ENCODE measurements at places on chromosomes 4 and X. TPM values are rescaled to one million over a fixed set of nuclear protein-coding genes. Genes with fewer than 3 reads are reported as not detected.

GRCh38 chrX:14851526-14851925 lies 21.3 kb downstream of the FANCB start:
- DNase-seq, result no peak

Gene KCND1
- 2.7 TPM for total RNA-seq

Gene SHROOM4
- 5.3 TPM for total RNA-seq

- no peak for DNase-seq
These were observed 154.8 kb upstream of the ANXA3 start for GRCh38 chr4:78396613-78397291.

DNA sequence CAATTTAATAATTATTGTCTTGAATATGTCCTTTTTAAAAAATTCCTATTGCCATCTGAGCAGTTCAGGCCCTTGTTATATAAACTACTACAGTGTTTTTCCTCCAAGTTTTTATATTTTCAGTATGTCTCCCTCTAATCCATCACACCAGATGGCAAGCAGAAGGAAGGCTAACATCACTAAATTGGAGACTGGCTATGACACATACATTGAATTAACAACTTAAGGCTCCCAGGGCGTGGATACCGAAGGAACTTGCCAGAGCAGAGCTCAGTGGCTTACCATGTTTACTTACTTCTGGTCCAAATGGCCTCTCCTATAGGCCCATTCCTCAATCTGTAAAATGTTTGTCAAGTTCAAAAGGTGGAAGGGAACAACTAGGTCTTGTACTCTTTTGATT lies 13.0 kb downstream of the MAGEB1 start:
- peak; percentile 43 for DNase-seq

Gene NUP62CL
- 3.0 TPM for total RNA-seq

GRCh38 chr4:26171941-26172340 lies 148.9 kb upstream of the RBPJ start:
- peak; percentile 85 for DNase-seq

Gene HTN1
- not detected for total RNA-seq

GRCh38 chrX:110412971-110413726 lies 54.5 kb downstream of the RTL9 start:
- DNase-seq, result peak; percentile 73

DNA sequence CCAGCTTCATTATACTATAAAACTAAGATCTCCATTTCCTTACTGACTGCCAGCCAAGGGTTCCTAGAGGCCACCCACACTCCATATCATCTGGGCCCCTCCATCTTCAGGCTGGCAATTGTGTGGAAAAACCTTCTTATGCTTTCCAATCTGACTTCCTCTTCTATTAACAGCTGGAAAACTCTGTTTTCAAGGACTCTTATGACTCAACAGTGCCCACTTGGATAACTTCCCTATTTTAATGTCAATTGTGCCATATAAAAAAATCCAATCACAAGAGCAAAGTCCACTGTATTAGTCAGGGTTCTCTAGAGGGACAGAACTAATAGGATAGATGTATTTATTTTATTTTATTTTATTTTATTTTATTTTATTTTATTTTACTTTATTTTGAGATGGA lies 41.0 kb upstream of the CPEB2 start:
- no peak for DNase-seq

DNA sequence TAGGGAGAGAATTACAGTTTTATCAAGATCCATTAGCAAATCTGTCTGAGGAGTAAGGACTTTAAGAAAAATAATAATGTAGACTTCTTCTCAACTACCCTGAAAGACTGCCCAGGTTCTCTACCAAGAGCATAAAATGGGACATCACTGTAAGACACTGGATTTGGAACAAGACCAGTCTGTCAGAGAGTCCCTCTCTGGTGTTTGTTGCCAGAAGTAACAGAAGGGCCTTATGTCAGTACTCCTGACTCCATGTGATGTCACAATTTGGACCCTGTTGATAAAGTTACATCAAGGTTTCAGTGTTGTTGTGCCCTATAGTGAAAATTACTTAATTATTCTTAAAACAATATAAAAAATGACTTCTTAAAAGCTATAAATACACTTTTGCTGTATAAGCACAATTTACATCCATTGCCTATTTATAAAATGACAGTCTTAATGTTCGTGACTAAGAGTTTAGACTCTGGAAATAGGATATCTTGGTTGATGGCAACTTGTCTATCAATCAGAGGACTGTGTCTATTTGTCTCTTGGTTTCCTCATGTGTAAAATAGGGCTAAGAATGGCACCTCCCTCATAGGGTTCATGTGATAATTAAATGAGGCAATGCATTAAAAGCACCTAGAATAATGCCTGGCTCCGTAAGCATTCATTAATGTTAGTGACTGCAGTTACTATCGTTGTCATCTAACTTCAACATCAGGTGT lies 57.8 kb downstream of the RS1 start:
- DNase-seq, result no peak

DNA sequence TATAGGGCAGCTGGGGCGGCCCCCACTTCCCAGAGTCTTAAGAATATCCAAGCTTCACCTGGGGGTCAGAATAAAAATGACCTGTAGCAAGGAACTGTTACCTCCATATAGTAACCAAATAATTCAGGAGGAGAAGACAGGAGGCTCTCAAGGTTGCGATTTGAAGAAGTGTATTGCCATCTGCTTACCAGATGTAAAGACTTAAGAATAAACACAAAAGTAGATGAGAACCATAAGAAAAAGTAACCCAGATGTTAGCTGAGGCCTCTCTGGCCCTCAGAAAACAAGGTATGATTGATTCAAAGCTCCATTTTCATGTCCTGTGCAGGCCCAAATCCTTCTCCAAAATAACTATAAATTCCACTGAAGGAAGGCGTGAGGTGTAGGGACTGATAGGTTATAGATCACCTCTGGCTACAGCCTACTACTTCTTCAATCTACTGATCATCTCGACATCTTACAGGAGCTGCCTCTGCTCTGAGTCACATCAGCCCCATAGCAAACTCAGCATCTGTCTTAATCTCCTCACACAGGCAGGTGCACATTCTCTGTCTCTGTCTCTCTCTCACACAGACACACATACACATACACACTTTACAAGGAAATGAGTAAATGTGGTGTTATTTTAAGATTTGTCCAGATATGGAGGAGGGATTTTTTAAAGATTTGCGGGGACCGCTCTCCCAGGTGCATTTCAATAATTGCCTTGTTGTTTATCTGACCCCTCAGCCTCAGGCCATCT lies 193.9 kb upstream of the EDNRA start:
- DNase-seq, result peak; percentile 2

GRCh38 chr4:100823066-100823992 lies 305.5 kb upstream of the EMCN start:
- no peak for DNase-seq

DNA sequence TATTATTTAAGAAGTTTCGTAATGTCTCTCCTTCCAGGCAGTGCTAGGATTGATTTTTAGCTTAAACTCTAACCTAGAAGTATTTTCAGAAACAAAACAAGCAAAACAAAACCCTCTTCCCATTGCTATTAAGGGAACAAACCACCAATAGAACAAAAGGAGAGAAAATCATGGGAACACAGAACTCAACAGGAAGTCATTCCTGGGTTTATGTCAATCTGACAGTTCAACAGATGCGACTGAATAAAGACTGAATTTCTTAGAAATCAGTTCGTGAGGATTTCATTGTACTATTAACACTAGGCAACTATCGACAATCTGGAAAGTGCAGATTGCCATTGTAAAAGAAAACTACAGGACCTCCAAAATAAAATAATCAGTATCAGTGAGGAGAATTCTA lies 229.1 kb upstream of the SMIM31 start:
- no peak for DNase-seq

Gene F8A2
- not detected for total RNA-seq

- no peak for DNase-seq
These were observed 219.3 kb upstream of the JADE1 start for GRCh38 chr4:128590034-128590740.

DNA sequence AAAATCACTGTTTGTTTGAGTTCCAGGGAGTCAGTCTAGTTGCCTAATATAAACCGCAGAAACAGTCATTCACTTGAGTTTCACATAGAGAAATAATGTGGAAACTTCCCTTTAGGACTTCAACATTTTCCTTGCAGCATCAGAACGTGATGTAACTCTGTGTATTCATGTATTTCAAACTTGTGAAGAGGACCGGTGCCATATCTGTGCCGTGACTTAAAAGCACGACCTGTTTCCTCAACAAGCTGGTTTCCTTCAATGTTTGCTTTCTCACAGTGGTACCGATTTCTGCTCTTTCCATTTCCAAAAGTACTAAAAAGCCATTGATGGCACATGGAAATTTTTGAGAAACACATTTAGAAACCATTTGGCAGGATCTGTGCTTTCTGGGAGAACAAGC lies 166.6 kb upstream of the RAPGEF2 start:
- no peak for DNase-seq

Gene DHRSX
- 16.1 TPM for total RNA-seq

DNA sequence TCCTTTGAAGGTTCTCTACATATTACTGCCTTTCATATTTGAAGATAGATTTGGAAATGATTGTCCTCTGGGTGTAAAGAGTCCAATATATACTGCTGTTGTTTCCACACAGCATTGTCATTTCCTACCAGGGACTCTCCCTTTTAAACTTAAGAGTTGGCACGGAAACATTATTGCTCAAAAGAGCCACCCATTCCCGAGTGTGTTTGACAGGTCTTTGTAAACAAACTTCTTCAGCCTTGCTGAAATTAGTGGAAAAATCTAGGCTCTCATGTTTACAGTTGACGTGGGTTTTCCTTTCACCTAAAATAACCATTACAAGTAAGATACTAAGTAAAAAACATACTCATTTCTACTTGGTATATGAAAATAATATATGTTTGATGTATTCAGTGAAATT lies 111.4 kb upstream of the LIMCH1 start:
- no peak for DNase-seq

Gene PLP1
- 57.5 TPM for total RNA-seq

DNA sequence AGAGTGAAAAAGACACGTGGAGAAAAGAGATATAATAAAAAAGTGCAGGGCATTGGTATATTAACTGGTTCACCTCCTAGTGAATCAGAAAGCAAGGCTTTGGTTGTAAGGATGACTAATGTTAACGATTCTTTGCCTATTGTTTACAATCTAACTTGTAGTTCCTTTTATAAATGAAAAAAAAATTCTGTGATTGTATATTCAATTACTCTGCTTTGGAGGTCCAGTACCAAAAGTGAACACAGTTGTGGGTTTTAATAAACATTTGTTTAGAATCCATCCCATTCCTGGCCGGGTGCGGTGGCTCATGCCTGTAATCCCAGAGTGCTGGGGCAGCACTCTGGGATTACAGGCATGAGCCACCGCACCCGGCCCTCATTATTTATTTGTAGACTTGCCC lies 36.9 kb upstream of the PRSS12 start:
- no peak for DNase-seq

- DNase-seq, result no peak
These were observed 30.2 kb downstream of the SPINK2 start for GRCh38 chr4:56791316-56791715.

Gene CFAP99
- not detected for total RNA-seq

DNA sequence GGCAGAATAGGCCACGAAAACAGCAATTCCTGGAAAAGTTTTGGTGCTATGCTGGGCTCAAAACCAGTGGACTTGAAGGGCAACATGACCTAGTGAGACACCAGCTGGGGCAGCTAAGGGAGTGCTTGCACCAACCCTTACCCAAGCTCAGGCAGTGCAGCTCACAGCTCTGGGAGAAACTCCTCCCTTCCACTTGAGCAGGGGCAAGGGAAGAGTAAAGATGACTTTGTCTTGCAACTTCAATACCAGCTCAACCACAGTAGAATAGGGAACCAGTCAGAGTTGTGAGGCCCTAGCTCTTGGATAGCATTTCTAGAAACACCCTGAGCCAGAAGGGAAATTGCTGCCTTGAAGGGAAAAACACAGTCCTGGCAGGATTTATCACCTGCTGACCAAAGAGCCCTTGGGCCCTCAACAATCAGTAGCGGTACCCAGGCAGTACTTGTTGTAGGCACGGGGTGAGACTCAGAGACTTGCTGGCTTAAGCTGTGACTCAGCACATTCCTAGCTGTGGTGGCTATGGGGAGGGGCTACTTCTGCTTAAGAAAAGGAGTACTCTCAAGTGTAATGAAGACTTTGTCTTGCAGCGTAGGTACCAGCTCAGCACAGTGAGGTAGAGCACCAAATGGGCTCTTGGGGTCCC lies 19.7 kb upstream of the ABCG2 start:
- DNase-seq, result no peak

DNA sequence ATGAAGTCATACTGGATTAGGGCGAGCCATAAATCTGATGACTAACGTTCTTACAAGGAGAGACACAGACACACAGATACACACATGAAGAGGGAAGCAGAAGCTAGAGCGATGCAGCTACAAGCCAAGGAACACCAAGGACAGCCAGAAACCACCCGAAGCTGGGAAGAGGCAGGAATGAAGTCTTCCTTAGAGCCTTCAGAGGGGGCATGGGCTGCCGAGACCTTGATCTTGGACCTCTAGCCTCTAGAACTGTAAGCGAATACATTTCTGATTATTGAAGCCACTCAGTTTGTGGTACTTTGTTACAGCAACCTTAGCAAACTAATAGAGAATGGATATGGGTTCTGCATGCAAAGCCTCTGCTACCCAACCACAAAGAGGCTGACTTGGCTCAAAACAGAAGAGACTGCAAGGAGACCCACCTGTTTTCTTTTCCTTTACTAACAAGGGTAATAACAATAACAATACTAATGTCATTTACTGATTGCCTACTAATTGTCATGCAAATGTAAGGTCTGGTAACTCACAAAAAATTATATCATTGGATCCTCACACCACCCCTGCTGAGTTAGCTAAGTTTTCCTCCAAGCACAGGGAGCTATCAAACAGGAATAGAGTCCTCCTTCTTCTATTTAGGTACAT lies 10.1 kb upstream of the LDB2 start:
- DNase-seq, result no peak

DNA sequence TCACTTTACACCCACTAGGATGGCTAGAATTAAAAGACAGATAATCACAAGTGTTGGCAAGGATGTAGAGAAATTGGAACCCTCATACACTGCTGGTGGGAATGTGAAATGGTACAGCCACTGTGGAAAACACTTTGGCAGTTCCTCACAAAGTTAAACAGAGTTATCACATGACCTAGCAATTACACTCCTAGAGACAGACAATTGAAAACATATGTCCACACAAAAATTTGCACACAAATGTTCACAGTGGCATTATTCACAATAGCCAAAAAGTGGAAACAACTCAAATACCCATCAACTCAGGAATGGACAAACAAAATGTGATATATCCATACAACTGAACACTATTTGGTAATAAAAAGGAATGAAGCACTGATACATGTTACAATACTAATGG lies 5.7 kb downstream of the ZNF280C start:
- peak; percentile 0 for DNase-seq

- no peak for DNase-seq
These were observed 16.0 kb downstream of the UBA6 start for GRCh38 chr4:67684839-67685531.

DNA sequence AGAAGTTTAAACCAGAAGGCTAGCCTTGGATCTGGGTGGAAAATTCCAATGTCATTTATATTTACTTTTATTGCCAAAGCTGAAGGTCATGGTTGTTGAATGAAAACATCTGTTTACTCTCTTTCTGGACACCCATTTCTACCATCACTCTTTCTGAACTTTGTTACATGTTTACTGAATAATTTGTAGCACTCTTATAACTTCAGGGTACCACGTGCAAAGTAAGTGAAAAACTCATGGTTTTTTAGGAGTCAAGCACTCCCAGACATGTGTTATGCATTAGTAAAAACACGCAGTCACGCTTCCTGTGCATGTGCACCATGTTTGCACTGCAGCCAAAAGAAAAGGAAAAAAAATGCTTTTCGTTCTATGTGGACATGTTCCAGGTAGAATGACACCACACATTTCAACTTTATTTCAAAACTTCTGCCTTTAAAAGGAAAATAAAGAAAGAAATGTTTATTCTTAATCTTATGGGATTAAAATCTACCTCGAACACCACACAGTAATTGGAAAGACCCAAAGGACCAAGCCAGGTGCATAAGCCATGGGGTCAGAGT lies 31.4 kb upstream of the ADH1C start:
- DNase-seq, result peak; percentile 96

Measured in skin of body (tissue), 3 donors.